ENCODE measurements at places on chromosomes 13 and 19.

DNA sequence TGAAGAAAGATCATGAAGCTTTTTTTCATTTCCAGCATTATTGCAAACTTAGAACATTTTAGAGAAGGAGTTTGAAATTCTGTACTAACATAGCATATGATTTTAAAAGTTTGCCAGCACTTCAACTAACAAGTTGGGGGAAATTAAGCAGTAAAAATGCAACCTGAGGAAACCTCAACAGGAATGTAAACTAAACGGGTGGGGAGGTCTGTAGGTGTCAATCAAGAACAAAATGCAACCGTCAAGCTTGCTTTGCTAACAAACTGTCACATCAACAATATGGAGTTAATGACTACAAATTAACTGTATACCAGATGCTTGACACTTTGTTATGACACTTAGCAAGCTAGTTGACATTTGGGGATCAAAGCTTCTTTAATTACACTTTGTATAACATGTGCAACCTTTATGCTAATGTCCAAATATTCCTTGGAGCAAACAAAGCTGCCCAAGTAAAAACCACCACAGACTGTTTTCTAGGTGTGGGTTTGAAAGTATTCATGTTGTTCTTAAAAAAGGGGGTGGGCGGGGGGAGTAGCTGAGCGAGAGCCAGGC is 52.1 kb downstream of the DACH1 start:
- DNase-seq: no peak

- DNase-seq: no peak
Measured at GRCh38 chr13:38535261-38535660, 151.6 kb upstream of the FREM2 start.

GRCh38 chr13:114064450-114065140 is 67.8 kb downstream of the RASA3 start:
- DNase-seq: no peak

DNA sequence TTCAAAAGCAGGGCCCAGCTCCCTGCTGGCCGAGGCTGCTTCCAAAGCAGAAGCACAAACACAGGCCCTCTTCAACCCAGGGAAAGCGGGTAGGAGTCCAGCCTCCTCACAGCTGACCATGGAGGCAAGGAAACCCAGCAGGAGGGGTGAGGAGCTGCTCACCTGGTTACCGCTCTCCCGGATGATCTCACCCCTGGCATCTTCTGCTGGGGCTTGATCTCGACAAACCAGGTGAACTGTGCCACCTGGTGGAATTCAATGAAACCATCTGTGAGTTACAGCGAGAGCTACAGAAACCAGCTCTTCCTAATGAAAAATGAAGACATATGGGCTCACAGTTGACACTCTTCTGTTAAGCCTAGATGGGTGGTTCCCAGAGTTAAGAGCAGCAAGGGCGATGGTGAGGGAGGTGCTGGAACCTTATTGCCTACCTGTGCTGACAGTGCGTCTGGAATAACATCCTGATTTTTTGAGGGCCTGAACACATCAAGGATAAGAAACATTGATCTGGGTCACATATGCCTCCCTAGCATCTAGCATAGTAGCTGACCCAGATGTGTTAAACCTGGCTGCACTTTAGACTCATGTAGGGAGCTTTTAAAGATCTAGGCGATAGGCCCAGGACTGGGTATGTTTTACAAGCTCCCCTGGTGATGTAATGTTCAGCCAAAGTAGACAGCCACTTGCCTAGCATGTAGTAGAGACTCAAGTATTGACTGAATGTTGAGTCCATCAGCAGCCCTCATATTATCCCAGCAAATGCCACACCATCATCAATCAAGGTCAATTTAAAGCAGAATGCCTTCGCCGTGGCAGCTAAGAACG is 6.1 kb downstream of the DHRS12 start:
- DNase-seq: peak; percentile 51

DNA sequence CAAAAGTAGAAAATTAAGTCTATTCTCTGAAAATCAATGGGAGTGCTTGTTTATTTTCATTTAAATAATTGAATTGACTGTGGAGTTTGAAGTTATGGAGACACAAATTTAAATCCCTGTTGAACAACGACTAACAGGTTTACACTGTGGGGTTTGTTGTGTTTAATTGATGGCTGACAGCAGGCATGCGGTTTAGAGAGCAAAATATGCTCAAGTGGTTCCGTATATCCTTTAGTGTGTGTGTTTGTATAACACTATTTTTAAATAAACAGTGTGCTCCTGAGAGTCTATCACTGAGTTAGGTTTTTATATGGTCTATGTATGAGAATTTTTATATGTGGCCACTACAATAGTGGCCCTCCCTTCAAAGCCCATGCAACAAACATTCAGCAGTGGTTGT is 332.0 kb downstream of the GPC6 start:
- DNase-seq: no peak

GRCh38 chr13:108963846-108964600 is 334.6 kb downstream of the MYO16 start:
- DNase-seq: no peak

GRCh38 chr13:43720780-43721397 is 65.9 kb downstream of the ENOX1 start:
- no peak for DNase-seq

- no peak for DNase-seq
Measured at GRCh38 chr13:45353895-45354294, 12.9 kb upstream of the TPT1 start.

DNA sequence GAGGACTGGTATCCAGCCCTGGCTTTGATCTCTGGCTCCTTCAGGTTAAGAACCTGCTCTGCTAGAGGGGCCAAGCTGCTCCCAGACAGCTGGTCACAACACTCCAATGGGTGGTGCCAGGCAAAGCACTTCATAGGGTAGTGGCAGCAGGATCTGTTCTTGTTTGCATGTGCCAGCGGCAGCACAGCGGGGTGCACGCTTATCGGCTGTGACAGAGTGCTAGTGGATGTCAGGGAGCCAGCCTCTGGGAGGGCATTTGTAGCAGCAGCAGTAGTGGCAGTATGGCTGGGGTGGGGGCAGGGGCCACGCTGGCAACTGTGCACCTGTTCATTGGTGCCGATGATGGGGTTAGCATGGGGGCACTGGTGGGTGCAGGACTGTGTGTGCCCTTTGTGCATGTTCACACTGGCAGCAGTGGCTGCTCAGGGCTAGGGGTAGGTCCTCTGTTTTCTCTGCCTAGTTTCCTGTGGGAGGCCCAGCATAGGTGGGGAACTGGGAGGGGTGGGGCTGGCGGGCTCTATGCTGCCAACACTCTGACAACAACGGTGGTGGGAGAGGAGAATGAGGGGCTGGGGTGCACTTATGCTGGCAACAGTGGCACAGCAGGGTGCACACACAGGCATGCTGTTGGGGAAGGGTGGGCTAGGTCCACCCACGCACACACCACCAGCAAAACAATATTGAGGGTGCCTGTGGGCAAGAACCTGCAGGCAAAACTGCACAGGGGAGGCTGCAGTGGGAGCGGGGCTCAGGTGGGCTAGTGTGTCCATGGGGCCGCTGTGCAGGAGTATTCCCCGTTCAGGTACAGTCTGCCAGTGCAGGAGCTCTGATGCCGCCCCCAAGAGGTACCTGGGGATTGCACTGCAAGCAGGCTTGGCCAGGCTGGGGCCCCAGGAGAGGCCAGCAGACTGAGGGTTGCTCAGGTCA is 19.3 kb downstream of the AP1M1 start:
- no peak for DNase-seq

DNA sequence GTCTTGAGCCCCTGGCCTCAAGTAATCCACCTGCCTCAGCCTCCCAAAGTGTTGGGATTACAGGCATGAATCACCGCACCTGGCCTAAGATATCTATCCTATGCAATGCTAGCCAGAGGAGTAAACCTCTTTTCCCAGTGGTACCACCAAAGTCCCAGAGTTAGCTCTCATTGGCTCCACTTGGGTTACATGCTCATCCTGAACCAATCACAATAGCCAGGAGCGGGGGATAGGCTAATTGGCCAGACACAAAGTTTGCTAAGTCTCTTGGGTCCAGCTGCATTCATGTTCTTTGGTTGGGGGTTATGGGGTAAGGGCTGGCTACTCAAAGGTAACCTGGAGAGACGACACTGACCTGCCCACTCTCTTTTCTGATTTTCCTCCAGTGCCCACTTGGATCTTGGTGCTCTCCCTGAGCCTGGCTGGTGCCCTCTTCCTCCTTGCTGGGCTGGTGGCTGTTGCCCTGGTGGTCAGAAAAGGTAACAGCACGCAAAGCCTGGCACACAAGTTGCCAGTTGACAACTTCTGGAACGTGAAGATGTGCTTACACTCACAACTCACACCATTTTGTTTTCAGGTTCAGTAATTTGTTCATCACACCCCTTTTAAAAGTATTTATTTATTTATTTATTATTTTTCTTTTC is 7.8 kb downstream of the C19orf38 start:
- DNase-seq: no peak

DNA sequence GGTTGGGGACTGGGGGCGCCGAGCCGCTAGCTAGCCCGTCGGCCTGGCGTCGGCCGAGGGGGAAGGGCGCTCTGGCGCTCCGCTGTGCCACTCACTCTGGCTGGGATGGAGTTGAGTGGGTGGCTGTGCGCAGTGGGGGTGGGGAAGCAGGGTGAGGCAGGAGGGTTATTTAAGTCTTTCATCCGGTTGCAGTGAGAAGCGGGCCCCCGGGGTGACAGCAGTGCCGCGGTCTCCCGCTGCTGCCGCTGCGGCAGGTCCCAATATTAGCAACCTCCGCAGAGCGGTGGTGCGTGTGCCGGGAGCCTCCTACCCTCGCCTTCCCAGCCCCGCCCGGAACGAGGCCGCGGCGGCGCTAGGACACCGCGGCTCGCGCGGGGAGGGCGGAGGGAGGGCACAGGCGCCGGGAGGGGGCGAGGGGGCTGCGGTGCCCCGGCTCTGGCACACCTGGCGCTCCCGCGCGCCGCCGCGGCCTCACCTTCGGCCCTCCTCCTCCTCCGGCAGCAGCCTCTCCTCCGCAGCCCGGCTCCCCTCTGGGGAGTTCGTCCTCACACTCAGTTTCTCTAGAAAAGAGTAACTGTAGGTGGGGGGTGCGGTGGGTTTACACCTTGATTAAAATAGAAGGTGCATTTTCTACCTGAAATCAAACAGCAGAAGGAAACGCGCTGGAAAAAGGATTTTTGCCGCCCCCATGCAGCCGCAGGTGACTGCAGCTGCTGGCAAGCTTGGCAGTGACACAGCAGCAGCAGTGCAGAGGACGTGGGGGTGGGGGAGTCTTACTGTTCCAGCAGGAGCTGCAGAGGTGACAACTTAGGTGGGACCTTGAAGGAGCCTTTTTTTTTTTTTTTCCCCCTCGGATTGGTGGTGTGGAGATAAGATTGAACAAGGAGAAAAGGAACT is 4.5 kb downstream of the FGF9 start:
- no peak for DNase-seq

DNA sequence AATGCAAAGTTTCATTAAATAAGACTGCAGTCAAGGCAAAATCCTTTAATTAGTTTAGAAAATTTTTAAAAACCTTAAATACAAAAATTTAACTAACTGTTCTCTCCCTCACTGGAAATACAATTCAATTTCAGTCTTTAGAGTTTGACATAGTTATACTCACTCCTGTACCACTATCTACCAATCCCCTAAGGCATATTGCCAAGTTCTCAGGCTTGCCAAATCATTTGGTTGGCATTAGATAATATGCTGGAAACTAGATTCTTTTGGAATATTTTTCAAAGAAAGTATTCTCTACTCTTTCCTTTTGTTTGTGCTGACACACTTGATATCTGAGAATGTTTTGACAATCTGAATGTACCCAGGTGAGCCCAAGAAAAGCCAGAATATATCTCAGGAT is 77.2 kb downstream of the TSC22D1 start:
- no peak for DNase-seq

GRCh38 chr13:30108216-30108912 is 199.0 kb downstream of the KATNAL1 start:
- no peak for DNase-seq

DNA sequence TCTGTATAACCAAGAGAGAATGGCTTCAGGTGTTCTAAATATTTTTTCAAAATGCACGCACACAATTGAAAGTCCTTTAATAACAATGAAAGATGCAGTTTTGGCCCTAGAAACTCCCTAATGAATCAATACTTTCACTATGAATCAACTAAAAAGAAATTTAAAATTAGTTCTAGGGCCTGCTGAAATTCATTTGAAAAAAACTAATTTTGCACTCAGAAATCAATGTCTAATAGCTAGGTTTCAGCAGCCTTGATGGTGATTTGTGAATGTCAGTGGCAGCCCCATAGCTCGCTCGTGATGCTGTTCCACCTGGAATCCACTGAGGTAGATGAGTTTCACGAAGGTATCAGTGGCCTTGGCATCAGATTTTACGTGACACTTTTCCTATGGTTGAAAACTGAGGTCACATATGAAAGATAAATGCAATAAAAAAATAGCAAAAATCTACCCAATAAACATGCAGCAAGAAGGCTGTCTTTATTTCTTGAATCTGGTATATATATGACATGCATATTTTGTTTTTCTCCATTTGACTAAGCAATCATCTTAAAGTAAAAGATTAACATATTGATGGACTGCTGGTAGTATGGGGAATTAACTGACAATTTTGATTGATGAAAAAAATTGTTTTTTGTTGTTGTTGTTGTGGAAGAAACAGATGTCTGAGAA is 141.0 kb downstream of the AKAP11 start:
- DNase-seq: no peak

- no peak for DNase-seq
Measured at GRCh38 chr13:101736566-101736965, 284.1 kb downstream of the ITGBL1 start.

DNA sequence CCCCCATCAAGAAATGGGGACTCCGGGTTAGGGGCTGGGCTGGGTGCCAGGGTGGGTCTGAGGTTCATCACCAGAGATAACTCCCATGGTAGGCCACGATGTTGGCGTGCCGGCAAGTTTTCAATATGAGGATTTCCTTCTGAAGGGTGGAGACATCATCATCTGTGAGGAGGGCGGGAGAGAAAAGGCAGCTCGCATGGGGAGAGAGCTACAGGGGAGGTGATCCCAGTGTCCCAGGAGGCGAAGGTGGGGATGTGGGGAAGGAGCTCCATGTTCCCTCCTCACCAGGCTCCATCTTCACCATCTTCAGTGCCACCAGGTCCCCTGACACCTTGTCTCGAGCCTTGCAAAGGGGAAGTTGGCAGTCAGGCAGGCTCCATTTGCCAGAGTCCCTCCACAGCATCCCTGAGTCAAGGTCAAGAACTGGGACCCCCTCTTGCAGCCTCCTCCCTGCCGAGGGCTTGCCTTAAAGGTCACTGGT is 430 bp downstream of the MAP4K1 start:
- DNase-seq: no peak

DNA sequence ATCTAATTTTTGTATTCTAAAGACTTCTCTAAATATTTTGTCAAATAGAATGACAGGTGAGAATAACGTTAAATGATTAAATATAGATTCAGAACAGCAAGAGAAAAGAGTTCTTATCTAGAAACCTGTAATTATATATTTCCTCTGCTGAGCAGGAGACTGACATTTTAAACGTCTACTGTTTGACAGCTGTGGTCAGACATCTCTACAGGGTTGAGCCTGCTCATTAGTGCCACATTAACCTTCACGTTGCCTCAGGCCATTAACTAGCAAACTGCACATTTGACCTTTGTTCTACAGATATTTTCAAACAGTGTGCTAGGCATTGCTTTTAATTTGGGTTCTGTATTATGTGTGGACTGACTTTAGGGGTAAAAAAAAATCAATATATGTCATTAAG is 347.5 kb downstream of the GPC5 start:
- DNase-seq: no peak

- DNase-seq: peak; percentile 2
Measured at GRCh38 chr13:109610517-109610916, 175.9 kb downstream of the IRS2 start.

DNA sequence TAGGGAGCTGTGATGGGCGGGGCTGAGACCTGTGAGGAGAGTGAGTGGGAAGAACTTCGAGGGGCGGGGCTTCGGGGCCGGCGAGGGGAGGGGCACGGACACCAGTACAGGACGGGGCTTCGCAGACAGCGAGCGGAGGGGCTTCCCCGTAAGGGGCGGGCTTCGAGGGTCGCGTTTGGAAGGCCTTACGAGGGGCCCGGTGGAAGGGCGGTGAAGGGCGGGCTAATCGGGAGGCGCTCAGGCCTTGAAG is 4.1 kb upstream of the EMP3 start:
- peak; percentile 95 for DNase-seq
